ENCODE measurements at places on chromosomes 6 and 20.

DNA sequence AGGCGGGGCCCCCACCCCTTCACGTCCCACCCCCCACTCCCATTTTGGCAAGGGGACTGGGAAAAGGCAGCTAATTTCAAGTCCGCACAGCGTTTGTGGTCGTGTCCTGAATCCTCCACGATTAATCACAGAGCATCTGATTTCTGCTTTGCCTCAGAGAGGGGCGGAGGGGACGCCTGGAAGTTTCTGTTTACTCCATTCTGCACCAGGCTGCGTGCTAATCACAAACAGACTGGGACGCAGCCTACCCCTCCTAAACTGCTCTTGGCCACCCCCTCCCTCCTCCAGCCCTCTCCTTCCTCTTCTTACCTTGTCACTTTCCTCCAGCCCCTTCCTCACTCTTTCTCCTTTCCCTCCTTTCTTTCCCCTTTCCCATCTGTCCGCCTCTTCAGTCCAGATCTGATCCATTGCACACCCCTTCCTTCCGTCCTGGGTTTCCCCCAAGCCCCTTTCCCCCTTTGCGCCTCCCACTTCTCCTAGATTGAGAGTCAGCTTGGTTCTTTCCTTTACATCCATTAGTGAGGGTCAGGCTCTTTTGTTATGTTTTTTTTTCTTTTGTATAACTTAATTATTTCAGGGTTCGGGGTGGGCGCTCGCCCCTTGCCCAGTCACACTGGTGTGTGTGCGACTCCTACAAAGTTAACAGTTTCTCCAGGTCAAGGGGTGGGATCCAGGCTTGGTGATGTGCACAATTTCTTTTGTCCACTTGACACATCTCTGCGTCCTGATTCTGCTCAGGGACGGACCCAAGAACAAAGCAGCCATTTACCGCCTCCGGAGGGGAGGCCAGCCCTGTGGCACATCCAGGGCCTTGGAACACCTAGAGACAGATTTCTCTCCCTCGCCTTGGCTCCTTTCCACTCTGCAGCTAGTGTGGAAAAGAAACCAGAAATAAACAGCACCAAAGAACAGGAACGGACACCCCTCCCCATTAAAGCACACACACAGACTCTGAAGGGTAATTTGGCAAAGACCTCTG, 520 bp upstream of the RIPOR3 start:
- DNase-seq, result no peak

DNA sequence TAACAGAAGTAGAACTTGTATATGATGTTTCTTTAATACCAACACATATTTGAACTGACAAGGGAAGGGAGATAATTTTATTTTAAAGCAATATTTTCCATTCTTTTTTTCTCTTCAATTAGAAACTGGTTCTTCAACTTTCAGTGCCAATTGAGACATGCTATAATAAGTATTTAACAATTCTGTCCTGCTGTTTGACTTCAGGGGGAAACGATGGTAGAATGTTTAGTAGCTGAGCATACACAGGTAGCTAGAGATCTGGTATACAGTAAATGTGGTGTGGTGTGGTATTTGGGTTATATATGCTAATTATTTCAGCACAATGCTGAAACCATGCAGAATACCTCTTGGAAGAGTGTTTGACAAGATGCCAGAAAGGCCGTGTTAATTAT, 156.9 kb downstream of the ARID1B start:
- no peak for DNase-seq

- DNase-seq, result no peak
These were observed 99.3 kb downstream of the PHF3 start for GRCh38 chr6:63734923-63735322.

DNA sequence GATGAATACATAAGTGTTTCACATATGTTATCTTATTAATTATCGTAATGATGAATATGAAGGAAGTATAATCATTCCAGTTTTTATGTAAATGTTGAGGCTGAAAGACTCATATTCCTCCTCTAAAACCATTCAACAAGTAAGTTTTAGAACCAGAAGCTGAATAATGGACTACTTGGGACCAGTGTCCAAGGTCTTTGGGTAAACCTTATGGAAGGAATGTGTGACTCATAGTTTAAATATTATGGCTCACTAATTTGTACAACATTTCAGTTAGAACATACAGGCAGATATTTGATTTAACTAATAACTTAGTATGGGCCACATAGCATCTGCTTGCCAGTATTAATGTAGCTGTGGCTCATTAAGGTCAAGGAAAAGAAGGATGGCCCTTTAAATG, 209.6 kb downstream of the TFAP2B start:
- no peak for DNase-seq

- DNase-seq, result no peak
These were observed 40.7 kb upstream of the TBX18 start for GRCh38 chr6:84805145-84805544.

- no peak for DNase-seq
These were observed 1152.3 kb upstream of the GJE1 start for GRCh38 chr6:140980265-140980887.

GRCh38 chr20:3775457-3776108, 5.7 kb downstream of the SPEF1 start:
- DNase-seq, result no peak

DNA sequence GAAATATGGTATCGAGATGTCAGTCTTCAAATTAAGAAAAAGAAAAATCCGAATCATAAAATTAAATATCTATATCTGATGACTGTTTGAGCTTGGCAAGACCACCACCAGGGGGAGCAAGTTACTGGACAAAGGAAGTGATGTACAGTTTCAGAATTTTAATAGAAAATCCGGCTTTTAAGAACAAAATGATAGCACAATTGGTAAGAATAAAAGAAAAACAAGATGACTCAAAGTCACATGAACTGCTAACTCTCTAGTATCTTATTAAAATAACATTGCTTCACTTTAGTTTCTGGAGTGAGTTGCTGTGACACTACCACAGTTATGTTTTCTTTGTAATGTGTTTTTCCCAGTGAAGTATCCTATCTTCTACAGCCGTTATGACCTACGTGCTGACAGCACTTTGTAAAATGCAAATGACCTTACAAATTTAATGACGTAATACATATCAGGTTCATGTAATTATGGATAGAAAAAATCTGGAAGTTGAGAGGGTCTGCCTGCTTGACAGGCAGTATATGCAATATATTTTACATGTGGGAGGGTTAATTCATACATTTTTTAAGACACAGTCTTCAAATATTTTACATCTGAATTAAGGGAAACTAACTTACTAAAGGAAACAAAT, 405.3 kb upstream of the HS3ST5 start:
- DNase-seq, result peak; percentile 1

- DNase-seq, result no peak
These were observed 430.3 kb downstream of the PLCB1 start for GRCh38 chr20:8562356-8562755.

GRCh38 chr6:101730954-101731353, 337.4 kb downstream of the GRIK2 start:
- no peak for DNase-seq

GRCh38 chr20:32336918-32337347, 21.2 kb upstream of the ASXL1 start:
- no peak for DNase-seq

DNA sequence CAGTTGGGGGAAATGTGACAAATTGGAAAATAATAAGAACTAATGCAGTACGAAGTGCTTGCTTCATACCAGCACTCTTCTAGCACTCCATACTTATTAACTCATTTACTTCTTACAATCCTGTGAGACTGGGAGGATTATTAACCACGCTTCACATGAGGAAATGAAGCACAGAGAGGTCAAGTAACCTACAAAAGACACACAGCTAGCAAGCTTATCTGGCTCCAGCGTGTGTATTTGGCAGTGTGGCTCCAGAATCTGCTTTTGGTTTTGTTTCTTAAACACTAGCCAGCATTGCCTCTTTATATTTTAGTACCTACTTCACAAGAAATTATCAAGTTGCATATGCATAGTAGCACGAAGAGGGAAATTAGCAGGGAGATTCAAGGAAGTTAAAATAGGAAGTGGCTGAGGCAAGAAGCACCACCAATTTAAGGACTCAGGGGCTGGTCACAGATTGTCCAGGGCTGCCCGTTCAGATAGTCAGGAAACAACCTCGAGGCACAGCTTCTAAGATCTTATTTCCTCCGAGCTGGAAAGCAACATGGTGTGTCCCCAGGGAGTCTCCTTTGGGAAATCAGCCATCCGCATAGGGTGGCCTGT, 302.7 kb upstream of the PRDM1 start:
- no peak for DNase-seq

DNA sequence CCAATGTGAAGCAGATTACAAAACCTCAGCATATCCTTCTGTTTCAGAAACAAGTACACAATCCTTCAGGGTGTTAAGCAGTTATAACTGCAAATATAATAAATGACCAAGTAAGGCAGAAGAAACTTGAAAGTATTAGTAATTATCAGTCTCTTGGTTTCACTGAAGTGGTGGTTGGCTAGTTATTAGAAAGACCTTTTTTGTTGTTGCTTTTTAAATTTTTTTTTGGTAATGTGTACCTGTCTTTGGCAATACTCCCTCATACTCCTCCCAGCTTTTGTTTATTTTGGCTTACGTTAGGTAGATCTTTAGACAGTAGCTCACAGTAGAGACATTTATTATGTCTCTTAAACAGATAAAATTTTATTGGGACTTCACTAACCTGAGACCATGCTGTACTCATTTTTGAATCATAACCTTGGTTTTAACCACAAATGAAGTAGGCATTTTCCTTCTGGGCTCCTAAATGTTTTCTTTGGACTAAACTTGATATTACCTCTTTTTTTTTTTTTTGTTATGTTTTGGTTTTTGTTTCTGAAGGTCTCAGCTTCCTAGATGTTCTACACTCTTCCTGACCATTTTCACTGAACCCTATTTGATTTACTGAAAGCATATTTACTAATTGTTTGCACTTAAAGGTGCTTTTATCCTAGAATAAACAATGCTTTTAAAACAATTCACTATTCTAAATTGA, 6.4 kb downstream of the CD2AP start:
- no peak for DNase-seq

GRCh38 chr20:3181270-3181669, 7.9 kb upstream of the LZTS3 start:
- no peak for DNase-seq

- no peak for DNase-seq
These were observed 83.2 kb upstream of the FOXC1 start for GRCh38 chr6:1526398-1527072.

- DNase-seq, result no peak
These were observed 91.9 kb upstream of the TMEM30A start for GRCh38 chr6:75376347-75377024.

DNA sequence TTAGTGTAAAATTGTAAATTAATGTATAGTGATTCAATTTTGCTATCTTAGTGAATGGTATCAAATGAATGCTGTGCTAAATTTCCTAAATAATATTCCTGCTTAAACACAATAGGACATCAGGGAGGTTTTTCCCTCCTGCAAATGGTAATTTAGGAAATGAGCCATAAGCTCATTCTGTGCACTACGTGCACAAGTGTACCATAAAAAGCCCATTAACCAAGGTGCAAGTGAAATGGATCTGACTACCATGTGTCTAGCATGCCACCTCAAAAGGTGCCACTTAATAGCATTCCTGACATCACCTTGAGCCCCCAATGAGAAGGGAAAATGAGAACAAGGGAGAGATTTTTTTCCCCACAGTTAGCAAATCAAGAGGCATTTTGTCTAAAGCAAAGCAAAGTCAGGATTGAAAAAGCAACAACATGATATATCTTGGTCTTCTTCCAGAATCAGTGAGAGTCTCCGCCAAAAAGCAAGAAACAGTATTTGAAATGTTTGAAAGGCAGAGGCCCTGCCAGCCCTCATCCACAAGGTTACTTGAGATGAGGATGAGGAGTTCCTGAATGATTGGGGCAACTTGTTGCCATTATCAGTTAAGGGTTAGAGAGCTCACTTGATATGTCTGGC, 334.2 kb upstream of the RSPO3 start:
- DNase-seq, result no peak

DNA sequence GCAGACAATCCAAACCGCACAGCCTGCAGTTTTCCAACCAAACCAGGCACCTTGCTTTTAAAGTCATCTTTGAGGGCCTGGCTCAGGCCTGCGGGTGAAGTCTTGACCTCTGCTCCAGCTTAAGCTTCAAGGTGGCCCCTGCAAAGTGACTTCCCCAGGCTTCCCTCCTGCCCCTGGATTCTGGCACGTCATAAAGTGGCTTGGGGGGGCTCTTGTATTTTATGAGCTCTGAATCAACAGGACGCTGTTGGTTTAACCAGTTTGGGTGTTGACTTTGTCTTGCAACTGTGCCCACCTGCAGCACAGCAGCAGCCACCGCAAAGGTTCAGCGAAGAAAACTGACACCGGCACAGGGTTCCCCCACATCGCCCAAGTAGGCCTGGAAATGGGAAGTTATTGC, 81.2 kb downstream of the NFATC2 start:
- DNase-seq, result no peak

GRCh38 chr20:45183084-45183483, 8.4 kb downstream of the PI3 start:
- DNase-seq, result no peak

- no peak for DNase-seq
These were observed 55.8 kb upstream of the SMOC2 start for GRCh38 chr6:168385037-168385759.

GRCh38 chr6:9140951-9141460, 705.7 kb upstream of the SLC35B3 start:
- DNase-seq, result no peak

GRCh38 chr20:9397928-9398327, 116.5 kb upstream of the LAMP5 start:
- DNase-seq, result no peak

DNA sequence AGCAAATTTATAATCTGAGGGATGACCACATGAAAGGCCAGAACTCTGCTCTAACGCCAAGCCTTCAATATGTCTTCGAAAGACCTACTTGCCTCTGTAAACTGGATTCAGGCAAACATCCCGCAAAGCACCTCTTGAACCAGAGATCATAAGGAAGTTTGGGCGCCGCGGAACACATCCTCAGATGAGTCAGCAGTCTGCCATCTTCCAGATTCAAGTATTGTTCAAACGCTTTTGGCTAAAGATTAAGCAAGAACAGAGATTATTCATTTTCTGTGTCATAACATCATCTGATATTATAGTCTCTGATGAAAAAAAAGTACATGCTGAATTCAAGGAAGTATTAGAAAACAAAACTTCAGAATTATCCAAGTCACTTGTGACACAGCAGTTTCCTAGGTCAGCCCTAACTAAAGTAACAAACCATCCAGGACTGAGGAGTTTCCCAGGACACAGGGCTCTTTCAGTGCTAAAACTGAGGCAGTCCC, 20.8 kb downstream of the TBC1D7 start:
- DNase-seq, result no peak

GRCh38 chr6:168239044-168239773, 80.4 kb downstream of the DACT2 start:
- DNase-seq, result no peak

Measured in stimulated activated CD4-positive, alpha-beta T cell treated with anti-CD3 and anti-CD28 coated beads, Interleukin-1b, Interleukin-23, amount 100 ng/mL, for 24 hours (primary cell).